ENCODE measurements at places on chromosomes 16 and 17. TPM values are rescaled to one million over a fixed set of nuclear protein-coding genes. Genes with fewer than 3 reads are reported as not detected.

- H3K27me3 ChIP-seq, result no peaks in the 10 kb centered on the region
- no peak overlapping the region for H3K4me3 ChIP-seq
- no peak for DNase-seq
- H3K4me1 ChIP-seq, result no peaks in the 10 kb centered on the region
These were observed 217.8 kb downstream of the ZFHX3 start for GRCh38 chr16:72829846-72830775.

DNA sequence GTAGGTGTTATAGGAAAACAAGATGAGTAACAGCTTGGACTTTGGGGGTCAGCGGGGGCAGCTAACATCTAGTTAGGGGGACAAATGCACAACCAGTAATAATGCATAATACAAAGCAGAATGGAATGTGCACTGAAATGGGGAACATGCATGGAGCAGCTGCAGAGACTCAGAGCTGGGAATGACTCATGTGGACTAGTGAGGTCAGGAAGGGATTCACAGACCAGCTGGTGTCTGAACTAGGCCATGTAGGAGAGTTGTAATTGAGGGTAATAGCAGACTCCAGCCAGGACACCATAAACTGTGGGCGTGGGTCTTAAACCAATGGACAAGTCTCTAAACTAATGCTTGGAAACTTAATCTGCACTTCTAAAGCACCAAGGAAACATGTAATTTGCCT is 176.8 kb upstream of the ASIC2 start:
- no peaks in the 10 kb centered on the region for H3K4me1 ChIP-seq
- no peak overlapping the region for H3K4me3 ChIP-seq
- DNase-seq, result no peak
- no peaks in the 10 kb centered on the region for H3K36me3 ChIP-seq

GNG13 gene
- total RNA-seq, result not detected

TMEM92 gene
- total RNA-seq, result not detected

GRCh38 chr17:35088881-35089585 is 25.5 kb upstream of the RFFL start:
- peak; percentile 90 for DNase-seq
- peaks cover 29% of the 10 kb centered on the region for H3K4me1 ChIP-seq
- H3K36me3 ChIP-seq, result no peaks in the 10 kb centered on the region

- no peaks in the 10 kb centered on the region for H3K4me1 ChIP-seq
- no peak overlapping the region for H3K27ac ChIP-seq
- no peaks in the 10 kb centered on the region for H3K27me3 ChIP-seq
- H3K4me3 ChIP-seq, result no peak overlapping the region
- no peaks in the 10 kb centered on the region for H3K36me3 ChIP-seq
- no peak for DNase-seq
These were observed 7.9 kb downstream of the TSNAXIP1 start for GRCh38 chr16:67814567-67814966.

- no peak for DNase-seq
- no peaks in the 10 kb centered on the region for H3K27me3 ChIP-seq
- no peaks in the 10 kb centered on the region for H3K4me1 ChIP-seq
- H3K27ac ChIP-seq, result no peak overlapping the region
- no peak overlapping the region for H3K4me3 ChIP-seq
These were observed 18.6 kb downstream of the GRIN2C start for GRCh38 chr17:74840989-74841666.

DNA sequence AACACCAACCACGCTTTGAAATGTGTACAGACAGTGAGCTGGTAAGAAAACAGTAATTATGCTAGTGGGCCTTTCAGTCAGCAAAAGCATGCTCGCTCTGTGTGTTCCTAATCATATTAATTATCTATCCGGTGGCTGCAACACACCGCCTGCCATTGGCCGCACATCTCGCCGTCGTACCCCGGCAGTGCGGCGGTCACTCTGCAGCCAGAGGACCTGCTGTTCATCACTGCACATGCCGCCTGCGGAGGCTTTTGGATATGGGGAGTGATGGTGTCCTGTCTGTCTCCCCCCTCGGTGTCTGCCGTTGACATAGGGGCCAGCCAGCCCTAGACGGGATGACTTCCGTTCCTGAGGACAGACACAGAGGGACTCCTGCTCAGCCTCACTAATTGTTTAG is 68.5 kb downstream of the RPA1 start:
- no peaks in the 10 kb centered on the region for H3K4me1 ChIP-seq
- no peak for DNase-seq
- no peak overlapping the region for H3K4me3 ChIP-seq
- H3K36me3 ChIP-seq, result peaks cover 46% of the 10 kb centered on the region
- H3K27ac ChIP-seq, result no peak overlapping the region
- no peaks in the 10 kb centered on the region for H3K27me3 ChIP-seq

DNA sequence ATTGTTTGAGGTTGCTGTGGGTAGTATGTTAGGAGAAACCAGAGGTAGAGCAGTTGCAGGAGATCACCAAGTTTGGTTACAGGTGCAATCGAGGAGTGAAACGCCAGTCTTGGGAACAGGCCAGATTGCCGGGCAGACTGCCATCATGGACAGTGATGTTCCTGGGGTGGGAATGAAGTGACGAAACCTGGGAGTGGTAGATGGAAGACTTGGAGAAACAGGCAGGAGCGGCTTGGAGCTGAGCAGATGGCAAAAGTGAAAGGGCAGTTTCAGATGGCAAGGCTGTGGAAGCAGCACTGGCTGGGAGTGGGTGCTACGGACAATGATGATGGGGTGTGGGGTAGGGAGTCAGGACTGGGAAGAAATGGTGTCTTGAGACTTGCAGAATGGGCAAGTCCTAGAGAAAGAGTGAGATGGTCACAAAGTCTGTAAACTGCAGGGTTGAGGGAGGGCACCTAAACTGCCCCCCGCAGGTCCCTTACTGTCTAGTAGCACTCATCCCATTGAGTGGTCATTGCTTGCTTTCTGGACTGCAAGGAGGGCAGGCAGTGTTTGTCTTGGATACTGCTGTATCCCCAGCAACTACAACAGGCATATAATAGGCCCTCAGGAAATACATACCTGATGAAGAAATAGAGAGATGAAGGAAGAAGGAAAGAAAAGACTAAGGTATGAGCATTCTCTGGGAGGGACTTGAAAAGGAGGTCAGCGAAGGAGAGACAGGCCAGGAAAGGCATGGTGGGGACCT is 29.5 kb upstream of the ULK2 start:
- no peak overlapping the region for H3K4me3 ChIP-seq
- H3K4me1 ChIP-seq, result no peaks in the 10 kb centered on the region

DNA sequence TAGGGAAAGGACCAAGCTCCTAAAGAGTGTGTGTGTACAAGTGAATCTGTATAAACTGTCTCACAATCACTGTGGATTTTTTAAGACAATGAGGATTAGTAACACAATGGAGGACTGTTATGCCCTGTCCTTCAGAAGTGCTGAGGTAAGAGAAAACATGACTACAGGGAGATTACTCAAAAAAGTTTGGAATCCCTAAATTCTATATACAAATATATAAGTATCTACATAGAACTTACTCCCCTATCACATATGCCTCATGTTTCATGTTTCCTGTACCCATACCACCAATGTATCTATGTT is 81.9 kb downstream of the STH start:
- no peak overlapping the region for H3K27ac ChIP-seq
- H3K4me3 ChIP-seq, result no peak overlapping the region
- peaks cover 31% of the 10 kb centered on the region for H3K4me1 ChIP-seq
- H3K27me3 ChIP-seq, result no peaks in the 10 kb centered on the region
- H3K36me3 ChIP-seq, result peaks cover 5% of the 10 kb centered on the region
